CD8-positive, alpha-beta memory T cell (primary cell): ENCODE measurements at places on chromosomes 2 and 18.

- no peak for DNase-seq
Measured at GRCh38 chr18:59142274-59142673, 2.6 kb downstream of the SEC11C start.

DNA sequence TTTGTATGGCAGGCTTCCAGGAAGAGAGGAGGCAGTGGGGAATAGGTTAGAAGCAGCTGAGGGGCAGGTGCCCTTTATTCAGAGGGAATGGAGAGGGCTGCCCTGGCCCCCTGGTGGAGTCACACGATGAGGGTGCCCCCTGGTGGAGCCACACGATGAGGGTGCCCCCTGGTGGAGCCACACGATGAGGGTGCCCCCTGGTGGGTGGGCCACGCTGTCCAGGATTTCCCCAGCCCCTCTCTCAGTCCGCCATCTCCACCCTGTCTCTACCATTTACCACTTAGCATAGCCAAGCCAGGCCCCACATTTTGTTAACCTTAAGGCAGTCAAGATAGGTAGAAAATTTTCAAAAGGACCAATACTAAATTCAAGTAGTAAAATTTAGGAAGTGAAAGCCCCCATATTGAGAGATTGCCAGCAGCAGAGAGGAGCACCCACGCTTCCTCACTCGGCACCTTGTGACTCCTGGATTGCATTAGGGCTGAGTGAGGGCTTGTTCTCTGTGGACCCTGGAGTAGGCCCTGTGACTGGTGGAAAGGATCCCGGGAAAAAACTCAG lies 10.4 kb upstream of the FAM228A start:
- DNase-seq = peak; percentile 9

DNA sequence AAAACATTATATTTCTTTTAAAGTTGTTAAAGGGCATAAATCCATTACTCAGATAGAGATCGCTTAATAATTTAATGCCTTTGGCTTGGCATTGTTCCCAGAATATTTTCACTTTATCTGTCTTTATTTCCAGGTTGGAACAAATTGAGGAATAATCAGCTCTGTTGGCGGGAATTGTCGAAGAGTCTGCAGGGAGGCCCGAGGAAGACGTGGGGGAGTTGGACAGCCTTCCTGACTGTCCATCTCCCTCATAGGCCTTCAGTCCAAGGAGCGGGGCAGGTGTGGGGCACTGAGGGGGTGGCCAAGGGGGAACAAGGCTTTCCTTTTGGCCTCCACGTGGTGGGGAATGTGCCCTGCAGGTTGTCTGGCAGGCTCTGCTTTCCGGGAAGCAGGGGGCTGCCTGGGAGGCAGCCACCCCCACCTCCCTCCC lies 179.6 kb downstream of the ZBTB7C start:
- DNase-seq = no peak

DNA sequence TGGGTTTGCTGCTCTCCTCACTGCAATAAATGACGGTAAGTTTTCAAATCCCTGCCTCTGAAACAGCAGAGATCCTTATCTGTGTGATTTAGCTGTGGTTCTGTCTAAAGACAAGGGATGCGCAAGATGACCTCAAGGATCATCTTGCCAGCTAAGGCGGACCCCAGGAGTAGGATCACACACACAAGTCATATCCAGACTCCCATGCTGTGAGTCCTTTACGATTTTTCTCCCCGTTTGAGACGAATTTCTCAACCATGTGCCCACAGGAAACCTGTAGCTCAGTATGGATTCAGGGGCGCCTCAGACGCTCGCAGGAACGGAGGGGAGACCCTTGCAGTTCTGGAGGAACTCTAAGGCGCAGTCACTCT lies 11.1 kb upstream of the DCTN1 start:
- no peak for DNase-seq

DNA sequence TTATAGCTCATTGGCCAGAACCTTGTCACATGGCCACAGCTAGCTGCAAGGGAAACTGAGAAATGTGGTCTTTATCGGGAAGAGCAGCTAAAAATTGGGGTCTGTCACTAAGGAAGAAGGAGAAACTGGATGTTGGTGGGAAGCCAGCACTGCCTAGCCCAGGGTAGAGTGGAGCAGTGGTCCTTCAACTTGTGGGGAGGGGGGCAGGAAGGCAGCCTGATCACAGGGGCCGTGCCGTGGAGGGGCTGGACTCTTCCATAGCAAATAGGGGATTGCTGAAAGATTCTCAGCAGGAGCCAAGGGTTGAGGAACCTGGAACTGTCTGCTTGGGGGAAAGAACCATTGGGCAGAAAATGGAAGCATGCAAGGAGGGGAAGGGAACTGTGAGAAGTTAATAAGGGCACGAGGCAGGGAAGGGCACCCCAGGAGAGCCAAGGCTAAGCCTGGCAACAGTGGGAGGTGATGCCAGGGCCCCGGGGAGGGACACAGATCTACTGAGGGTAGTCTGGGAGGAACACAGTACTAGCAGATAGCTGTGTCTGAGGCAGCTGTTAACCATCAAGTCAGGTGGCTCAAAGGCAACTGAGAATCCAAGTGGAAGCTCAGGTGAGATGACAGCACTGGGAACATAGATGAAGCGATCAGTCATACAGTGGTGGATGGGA lies 5.9 kb upstream of the NEURL3 start:
- no peak for DNase-seq

GRCh38 chr18:49851624-49852023 lies 38.3 kb upstream of the ACAA2 start:
- DNase-seq = no peak

- DNase-seq = no peak
Measured at GRCh38 chr2:214881647-214882202, 72.2 kb upstream of the BARD1 start.

- no peak for DNase-seq
Measured at GRCh38 chr2:102186791-102187495, at the start of gene IL1RL2. Gene IL1RL2, plus strand, starts transcription at chr2:102187023. Its CDS starts 845 bp downstream, at chr2:102187868.

DNA sequence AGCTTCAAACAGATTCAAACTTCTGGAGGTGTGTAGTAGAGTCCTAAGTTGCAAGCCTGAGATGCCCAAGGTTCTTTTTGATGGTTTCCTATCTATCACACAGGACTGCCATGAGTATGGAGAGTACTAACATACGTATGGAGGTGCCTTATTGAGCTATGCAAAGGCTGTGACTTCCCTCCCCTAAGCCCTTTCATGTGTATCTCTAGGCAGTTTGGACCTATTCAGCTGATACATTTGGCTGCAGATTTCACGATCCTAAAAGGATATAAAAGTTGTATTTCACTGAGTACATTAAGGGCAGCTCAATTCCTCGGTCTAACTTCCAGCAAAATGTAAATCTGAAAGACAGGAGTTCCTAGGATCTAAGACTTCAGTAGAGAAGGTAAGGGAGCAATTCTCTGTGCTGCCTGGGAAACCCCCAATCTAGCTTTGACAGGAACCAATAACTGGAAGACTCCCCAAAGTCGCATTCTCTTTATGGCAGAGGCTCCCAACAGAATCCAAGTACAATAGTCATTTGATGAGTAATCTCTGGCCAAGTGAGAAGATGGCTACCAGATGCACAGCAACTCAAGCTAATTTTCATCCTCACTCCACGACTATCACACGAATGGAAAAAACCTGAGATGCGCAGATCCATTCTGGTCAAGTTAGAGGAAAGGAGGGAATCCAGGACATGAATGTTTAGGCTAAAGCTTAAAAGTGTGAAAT lies 83.8 kb downstream of the ATL2 start:
- DNase-seq = no peak

- no peak for DNase-seq
Measured at GRCh38 chr18:76428396-76429261, 66.4 kb downstream of the ZNF516 start.

GRCh38 chr18:33128581-33128980 lies 311.9 kb downstream of the CCDC178 start:
- DNase-seq = no peak

DNA sequence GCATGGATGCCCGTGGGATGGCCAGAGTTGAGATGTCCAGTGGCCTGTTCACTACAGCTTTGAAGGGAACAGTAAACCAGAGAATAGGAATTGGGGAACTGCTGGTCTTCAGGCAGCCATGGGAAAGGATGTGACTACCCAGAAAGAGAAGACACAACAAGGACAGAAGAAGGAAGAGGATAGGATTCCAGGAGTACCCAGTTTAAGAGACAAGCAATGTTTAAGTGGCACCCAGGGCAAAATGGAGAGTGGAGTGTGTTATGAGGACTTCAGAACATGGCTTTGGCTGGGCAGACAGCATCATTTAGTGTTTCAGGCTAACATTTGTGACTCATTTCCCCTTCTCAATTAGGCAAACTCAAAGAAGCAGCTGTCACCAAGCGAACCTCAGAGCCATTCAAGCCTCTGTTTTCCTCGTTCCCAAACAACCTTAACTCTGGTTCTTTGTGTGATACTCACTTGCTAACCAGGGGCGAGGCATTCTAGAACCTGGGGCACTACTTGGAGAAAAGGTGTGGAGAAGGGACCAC lies 4.0 kb upstream of the FAM124B start:
- DNase-seq = no peak

DNA sequence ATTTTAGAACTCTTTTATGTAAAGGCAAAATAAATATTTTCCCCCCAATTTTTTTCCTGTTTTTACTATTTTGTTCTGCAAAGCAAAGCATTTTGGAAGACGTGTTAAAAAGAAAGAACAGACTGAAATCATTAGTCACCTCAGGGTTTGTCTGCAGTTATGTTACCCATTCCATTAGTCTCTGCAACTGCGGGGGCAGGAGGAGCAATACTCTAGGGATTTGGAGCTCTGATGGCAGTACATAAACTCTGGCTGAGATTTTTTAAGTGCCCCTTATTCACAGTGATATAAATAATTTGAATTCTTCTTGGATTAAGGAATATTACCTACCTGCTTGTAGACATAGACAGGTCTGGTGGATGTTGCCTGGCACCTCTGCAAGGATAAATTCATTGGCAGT lies 88.0 kb upstream of the CELF4 start:
- DNase-seq = no peak

- DNase-seq = no peak
Measured at GRCh38 chr2:64021578-64021977, 2.4 kb upstream of the VPS54 start.

DNA sequence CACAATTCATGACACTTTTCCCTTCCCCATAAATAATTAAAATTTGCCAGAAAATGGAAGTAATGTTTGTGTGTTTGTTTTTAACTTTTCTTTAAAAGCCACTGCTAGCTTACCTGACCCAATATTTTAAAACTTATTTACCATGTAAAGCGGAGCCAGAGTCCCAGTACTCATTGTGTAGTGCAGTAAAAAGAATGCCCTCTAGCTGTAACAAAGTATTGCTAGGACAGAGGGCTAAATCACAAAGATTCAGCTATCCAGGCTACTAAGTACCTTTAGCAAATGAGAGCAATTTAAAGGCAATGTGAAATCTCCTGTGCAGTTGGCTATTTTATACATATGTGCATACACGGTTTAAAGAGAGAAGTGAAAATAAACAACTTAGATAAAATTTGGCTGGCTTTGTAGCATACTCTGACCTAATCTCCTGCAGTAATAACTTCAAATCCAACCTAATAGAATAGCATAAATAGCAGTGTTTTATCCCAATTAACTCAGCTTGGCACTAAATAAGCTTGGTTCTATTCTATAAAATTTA lies 997.4 kb upstream of the PIK3C3 start:
- no peak for DNase-seq

- DNase-seq = no peak
Measured at GRCh38 chr18:22322243-22322691, 95.4 kb downstream of the CTAGE1 start.

DNA sequence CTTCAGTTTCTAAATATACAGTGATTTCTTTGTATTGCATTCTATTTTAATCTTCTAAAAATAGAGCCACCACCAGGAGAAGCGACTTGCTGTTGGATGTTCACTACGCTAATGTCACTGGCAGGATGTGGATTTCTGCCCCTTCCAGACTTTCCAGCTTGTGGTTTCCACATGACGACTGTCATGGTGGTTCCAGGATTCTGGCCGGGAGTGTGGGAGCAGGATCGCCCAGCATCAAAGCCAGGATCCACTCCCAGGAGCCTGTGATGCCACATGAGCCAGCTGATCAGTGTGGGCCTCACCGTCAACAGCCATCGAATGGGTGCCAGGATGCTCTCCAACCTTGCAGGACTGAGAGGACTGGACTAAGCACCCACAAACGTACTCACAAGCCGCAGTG lies 148.8 kb downstream of the HDAC4 start:
- DNase-seq = no peak

DNA sequence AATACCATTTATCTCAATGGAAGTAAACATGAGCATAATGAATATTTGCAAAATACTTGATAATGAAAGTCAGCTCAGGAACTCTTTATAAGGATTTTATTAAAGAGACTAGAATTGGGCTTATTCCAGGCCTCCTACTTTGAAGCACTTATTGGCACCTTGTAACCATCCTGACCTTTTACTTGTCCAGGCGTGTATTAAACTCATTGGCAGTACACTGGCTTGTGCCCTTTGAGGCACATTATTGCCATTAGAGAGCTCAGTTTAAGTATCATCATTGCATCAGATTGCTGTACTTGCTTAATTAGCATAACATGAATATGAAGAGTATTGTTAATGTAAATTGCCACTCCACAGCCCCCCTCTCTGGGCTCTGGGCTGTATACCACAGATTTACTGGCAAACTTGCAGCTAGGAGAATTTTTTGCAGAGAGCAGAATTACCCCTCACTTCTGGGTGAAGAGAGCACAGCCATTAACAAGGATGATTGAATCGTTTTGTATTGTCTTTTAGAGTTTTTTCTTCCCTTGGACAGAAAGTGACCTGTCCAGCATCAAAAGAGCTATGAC lies 72.5 kb downstream of the XIRP2 start:
- no peak for DNase-seq

DNA sequence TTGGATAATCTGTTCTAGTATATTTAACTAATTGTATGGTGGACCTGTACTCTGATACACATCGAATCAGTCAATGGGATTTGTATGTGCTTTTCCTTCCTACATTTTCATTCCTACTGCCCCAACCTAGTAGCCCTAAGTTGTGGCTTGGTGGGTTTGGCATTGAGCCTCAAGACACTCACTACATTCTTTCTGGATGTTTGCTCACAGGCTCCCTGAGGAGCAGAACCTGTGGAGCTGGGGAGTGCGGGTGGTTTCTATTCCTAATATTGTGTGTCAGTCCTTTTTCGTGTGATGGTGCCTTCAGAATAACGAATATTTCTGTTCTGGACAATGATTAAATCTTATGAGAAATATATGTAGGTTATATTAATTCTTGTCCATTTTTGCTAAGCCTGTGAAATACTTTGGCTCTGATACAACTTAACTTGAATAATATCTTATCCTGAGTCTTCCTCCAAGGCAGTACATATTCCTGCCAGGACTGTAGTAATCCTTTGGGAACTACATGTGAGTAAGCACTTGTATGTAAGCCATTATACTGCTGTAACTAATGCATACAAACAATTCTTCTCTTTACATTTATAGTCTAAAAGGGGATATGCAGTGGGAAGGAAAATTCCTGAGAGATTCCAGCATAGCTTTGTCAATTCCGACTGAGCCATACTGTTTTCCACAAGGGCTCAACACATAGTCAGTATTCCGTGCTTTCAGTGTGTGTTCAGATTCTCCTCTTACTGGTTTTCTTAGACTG lies 150.6 kb downstream of the AGPS start:
- no peak for DNase-seq

- no peak for DNase-seq
Measured at GRCh38 chr2:86400321-86400720, 40.9 kb upstream of the KDM3A start.
